NCI-H187 treated with DMSO at 0.1 percent for 48 hours (cell line): ENCODE measurements at places on chromosomes 2 and 18.

- no peak for DNase-seq
These were observed 82.8 kb downstream of the L3MBTL4 start for GRCh38 chr18:6331872-6332271.

- DNase-seq: no peak
These were observed 86.6 kb upstream of the FAM237A start for GRCh38 chr2:206555721-206556120.

GRCh38 chr2:70988151-70988550, 6.5 kb downstream of the TEX261 start:
- DNase-seq: no peak

GRCh38 chr2:191312662-191313061, 67.5 kb downstream of the MYO1B start:
- no peak for DNase-seq

DNA sequence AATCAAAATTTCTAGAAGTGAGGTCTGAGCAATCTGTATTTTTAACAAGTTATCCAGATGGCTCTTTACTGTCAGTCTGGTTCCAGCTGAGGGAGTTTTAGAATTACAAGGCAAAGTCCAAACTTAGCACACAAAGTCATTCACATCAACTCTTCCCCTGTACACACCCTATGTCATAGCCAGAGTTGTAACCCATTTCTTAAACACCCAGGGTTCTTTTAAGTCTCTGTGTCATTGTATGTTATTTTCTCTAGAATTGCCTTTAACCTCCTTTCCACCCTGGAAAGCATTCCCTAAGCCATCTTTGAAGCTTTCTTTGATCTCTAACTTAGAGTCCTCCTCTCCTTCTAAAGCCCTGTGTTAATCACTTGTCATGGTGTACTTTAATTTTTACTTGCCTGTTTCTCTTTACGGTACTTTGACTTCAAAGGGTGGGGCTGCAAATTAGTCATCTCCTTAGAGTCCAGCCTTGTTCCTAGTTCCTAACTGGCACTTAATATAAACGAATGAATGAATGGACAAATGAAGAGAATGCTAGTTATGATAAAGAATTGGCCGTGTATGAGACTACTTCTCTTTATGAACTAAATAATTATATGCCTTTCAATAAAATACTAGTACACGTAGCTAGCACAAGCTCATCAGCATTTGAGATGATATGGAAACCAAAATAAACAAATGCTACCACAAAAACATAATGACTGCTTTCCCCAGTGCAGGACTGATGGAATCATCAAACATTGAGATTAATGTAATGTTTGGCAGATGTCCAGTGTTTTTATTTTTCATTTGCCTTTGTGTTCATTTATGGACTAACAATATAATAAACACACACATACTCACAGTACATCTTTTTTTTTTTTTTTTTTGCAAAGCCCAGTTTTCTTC, 11.9 kb upstream of the ACTR3 start:
- no peak for DNase-seq

GRCh38 chr2:128664499-128664971, 345.9 kb upstream of the HS6ST1 start:
- DNase-seq: no peak

DNA sequence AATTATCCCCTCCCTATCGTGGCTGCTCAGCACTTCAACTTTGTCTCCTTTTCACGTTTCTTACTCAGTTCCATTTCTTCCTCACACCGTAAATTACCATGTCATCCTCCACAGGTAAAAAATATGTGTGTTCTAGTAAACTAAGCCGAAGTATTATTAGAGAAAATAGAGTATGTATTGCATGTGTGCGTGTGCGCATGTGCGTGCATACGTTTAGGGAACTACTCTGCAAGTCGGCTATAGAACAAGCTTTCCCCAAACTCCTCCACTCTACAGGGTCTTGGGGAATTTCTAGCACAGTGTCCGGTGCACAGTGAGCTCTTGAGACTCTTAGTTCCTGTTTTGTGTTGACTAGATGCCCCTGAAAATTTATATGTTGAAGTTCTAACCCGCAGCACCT, 9.1 kb upstream of the RAX start:
- DNase-seq: no peak

GRCh38 chr2:160376576-160376975, 117.0 kb downstream of the RBMS1 start:
- no peak for DNase-seq

- DNase-seq: no peak
These were observed 95.1 kb downstream of the ALPK2 start for GRCh38 chr18:58533766-58534165.

DNA sequence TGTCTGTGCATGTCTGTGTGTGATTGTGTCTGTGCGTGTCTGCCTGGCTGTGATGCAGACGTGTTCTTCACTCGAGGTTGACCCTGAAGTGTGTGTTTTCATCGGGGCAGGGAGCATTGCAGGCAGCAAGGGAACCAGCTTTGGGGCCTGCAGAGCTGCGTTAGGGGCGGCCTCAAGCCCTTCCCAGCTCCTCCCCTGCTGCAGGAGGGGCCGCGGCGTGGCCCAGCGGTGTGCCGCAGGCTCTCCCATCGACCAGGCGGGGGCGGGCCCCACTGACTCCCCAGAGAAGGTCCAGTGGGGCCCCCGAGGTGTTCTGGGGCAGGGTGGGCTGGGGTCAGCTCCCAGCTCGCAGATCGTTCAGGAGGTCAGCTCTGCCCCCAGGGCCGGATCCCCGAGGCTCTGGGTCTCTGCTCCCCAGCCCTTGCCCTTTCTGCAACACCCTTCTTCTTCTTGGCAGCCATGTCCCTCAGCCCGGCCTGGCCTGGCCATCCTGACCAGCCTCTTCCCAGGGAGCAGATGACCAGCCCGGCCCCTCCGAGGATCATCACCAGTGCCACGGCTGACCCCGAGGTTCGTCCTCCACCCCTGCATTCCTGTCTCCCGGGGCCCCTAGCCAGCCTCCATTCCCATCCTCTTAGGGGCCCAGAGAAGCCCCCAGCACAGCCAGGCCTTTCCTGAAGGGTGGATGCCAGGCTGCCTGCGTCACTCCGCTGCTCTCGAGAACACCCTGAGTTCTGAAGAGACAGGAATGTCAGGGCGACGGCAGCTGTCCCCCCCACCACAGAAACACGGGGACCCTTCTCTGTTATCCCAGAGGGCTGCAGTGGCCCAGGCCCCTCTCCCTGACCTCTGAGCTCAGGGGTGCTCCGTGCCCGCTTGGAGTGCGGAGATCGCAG, 11.1 kb upstream of the KLHL30 start:
- DNase-seq: no peak

GRCh38 chr2:152506843-152507242, 171.9 kb downstream of the FMNL2 start:
- no peak for DNase-seq

DNA sequence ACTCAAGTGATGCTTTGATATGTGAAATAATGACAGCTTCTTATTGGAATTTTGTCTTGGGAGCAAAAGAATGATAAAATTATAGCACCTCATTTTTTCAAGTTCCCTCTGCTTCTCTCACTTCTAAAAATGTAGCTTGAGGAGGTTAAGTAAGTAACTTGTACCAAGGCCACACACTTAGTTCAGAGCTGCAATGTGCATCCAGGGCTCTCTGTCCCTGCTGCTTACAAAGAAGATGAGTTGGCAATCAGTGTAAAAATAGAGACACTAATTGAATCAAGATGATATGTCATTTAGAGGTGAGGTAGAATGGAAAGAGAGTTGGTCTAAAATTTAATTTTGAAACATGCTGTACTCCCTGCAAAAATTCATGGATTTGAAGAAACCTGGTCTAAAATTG, 312.0 kb upstream of the TNP1 start:
- DNase-seq: no peak

GRCh38 chr2:150532879-150533278, 45.4 kb upstream of the RND3 start:
- no peak for DNase-seq

DNA sequence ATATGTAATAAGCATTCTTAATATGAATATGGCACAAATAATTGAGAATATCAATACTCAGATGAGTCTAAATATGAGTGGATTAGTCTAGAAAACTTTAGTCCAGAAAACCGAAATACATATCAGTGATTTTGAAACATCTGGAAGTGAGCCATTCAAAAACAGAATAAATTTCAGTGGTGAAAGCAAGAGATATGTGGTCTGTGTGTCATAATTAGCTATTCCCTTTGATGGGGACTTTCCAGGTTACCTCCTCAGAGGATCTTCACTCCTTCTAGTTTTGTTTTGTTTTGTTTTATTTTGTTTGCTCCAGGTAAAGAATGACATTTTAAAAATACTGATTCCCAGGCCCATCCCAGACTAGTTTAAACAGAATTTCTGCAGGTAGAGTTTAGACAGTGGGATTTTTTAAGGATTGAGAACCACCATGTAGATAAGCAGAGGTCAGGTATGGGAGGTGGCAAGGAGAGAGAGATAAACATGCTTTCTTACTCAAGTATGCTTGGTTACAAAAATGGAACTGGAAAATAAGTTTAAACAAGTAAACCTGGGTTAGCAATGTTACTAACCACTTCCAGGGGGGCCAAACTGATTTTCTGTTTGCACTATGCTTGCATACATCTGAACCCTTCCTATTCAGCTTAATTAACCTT, 70.7 kb downstream of the NABP1 start:
- no peak for DNase-seq

- DNase-seq: no peak
These were observed 88.5 kb downstream of the TGIF1 start for GRCh38 chr18:3538456-3538855.

DNA sequence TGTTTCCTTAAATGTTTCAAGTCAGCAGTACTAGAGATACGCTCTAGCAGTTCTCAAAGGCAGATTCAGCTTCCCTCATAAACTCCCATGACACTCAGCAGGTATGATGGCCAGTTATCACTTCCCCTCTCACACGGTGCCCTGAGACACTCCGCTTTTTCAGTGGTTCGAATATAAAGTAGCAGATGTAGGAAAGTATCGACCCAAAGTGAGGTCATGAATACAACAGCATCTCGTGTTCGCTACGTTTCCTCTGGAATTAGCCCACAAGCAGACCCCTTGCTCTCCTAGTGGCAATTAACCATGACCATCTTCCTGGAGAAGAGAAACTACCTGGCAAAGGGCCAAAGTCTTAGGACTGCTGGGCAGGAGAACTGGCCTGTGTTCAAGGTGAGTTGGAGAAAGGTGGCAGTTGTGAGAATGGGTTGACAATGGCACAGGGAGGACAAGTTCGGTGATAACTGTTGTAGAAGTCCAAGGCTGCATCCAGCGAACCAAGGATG, 9.3 kb upstream of the AGBL5 start:
- DNase-seq: peak; percentile 66

DNA sequence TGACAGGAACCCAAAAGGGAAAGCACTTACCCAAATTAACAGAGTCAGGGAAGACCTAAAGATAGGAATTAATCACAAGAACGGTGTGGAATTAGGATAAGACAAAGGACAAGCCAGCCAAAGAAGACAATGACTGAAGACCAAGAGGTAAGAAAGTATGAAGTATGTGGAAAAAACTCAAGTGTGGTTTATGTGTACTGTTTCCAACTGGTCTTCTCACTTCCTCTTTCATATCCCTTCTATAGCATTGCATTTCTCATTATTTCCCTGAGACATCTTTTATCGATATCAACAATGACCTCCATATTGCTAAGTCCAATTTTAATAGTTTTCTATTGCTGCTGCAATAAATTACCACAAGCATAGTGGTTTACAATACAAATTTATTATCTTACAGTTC, 313.5 kb upstream of the SLC39A10 start:
- no peak for DNase-seq

DNA sequence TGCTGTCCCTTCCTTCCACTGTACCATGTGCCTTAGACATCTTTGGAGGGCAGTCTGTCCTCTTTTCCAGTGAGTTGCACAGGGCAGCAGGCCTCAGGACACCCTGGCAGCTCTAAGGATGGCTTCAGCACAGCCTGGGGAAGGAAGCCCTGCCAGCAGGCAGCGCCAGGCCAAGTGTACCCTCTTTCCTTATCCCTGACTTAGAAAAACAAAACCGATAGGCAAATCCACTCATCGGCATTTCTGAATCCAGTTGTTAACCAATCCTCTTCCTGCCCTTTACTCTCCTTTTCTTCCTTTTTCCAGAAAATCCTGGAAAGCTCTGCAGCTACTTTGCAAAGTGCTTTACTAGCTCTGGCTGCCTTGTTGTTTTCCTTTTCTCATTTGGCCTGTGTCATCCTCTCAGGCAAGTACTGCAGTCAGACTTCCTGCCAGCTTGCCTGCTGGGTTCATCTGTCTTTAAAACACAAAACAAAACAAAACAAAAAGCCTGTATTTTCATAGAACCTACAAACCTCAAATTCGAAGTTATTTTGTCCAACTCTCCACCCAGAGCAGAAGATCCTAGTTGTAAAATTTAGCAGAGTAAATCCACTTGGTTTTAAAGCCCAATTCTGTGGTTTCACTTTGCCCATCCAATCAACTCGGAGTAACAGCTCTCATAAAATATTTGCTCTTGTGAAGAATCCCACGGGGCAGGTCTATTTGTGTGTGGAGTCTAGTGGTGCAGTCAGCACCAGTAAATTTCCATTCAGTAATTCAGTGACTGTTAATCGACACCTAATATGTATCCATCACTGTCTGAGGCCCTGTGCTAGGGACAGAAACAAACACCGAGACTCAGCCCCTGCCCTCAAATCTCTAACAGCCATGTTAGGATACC, 45.2 kb downstream of the PCBP1 start:
- peak; percentile 62 for DNase-seq

DNA sequence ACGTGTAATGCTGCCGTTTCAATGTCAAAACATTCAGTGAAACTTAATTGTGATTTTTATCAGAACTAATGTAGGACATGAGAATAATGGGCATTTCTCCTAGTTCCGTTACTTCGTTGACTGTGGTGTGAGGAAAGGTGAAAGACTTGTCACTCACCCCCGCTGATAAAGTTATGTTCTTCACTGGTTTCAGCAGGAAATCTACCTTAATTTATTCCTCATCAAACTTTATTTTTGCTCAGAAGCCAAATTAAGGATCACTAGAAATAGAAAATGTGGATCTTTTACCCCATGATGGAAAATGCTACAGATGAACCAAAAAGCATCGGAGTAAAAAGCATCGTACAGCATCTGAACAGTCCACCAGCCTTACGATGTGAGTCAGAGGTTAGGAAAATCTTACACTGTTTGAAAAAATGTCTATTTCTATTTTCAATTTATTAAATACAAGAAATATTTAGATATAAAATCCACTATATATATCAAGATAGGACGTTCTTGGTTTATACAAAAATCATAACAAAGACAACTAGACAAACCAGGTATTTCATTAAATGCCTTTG, 1.0 kb upstream of the ROCK1 start:
- DNase-seq: no peak

DNA sequence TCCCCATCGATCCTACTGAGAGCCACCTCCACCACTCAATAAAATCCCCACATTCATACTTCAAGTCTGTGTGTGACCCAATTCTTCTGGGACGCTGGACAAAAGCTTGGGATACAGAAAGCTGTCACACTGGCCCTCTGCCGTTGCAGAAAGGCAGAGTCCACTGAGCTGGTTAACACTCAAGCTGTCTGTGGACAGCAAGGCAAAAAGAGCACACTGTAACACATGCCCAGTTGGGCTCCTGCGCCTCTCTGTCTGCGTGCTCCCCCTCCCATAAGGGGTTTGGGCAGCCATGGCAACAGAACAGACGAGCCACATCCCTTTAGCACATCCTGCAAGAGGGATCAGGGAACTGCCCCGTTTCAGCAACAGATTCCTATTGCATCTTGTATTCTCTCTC, 106.9 kb upstream of the RGPD4 start:
- DNase-seq: no peak
